ENCODE measurements at places on chromosomes 16 and 17. TPM values are rescaled to one million over a fixed set of nuclear protein-coding genes. Genes with fewer than 3 reads are reported as not detected.

Gene SHMT1
- 15.7 TPM for polyA plus RNA-seq

DNA sequence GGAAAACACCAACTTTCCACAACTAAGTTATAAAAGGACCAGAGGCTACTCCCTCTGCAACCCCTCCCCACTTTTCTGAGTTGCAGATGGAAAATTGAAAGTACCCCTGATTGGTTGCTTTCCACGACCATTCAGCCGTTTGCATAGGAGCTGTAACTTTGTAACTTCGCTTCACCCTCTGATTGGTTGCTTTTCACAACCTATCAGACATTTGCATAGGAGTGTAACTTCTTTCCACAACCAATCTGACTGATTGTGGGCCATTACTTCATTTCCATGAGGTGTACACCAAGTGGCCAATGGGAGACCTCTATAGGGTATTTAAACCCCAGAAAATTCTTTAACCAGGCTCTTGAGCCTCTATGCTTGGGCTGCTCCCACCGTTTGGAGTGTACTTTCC lies 644.1 kb downstream of the WWOX start:
- no peak overlapping the region for H3K4me3 ChIP-seq
- peaks cover 4% of the 10 kb centered on the region for H3K4me1 ChIP-seq
- no peaks in the 10 kb centered on the region for H3K27me3 ChIP-seq

Gene SLC2A4
- not detected for polyA plus RNA-seq

GRCh38 chr16:31400191-31400590 lies 7.1 kb downstream of the ITGAD start:
- H3K27me3 ChIP-seq, result no peaks in the 10 kb centered on the region
- H3K36me3 ChIP-seq, result no peaks in the 10 kb centered on the region
- no peak overlapping the region for H3K4me3 ChIP-seq
- no peaks in the 10 kb centered on the region for H3K4me1 ChIP-seq

DNA sequence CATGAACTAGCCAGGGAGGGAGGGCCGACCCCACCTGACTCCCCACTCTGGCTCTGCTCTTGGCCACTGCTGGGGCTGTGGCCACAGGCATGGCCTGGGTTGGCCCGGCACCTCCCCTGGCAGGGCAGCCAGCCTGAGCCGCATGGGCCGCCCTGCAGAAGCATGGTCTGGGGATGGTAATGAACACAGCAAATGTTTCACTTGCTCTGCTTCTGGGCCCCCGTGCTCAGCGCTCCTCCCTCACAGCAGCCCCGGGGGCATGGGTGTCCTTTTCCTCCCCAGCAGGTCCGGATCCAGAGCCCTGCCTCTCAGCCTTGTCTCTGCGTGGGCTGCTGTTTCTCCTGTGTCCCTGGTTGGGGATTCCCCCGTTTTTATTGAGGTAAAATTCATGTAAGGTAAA lies 30.9 kb upstream of the KCNJ12 start:
- H3K4me1 ChIP-seq, result no peaks in the 10 kb centered on the region
- no peaks in the 10 kb centered on the region for H3K36me3 ChIP-seq

DNA sequence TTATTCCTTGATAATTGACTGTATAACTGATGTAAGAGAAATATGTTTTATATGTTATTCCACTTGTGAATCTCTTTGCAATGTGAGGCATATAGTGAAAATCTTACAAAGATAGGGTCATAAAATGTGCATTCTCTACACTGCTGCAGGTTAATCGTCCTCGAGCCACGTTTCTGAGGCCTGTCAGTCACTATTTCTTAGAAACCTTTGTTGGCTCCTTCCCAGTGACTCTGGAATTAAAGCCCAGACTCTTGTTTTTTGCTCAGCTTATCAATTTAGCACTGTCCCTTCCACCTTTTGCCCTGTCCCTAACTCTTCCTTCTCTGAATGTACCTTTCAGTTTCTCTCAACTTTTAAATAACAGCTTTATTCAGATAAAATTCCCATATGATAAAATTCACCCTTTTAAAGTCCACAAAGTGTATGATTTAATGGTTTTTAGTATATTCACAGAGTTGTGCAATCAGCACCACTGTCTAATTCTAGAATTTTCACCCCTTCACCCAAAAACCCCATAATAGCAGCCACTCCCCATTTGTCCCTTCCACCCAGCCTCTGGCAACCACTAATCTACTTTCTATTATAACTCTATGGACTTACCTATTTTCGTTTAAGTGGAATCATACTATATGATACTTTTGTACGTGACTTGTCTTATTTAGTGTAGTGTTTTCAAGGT lies 8.6 kb downstream of the TNRC6A start:
- H3K36me3 ChIP-seq, result peaks cover 5% of the 10 kb centered on the region
- H3K27me3 ChIP-seq, result no peaks in the 10 kb centered on the region
- no peak overlapping the region for H3K4me3 ChIP-seq
- no peak overlapping the region for H3K27ac ChIP-seq
- DNase-seq, result no peak

GRCh38 chr16:55273959-55274358 lies 50.0 kb upstream of the IRX6 start:
- no peaks in the 10 kb centered on the region for H3K27me3 ChIP-seq
- H3K4me3 ChIP-seq, result no peak overlapping the region
- no peaks in the 10 kb centered on the region for H3K36me3 ChIP-seq

Gene CDR2L
- polyA plus RNA-seq, result 9.3 TPM

Gene IGSF6
- polyA plus RNA-seq, result not detected

Gene ZBTB4
- polyA plus RNA-seq, result 20.9 TPM

- peaks cover 5% of the 10 kb centered on the region for H3K36me3 ChIP-seq
- no peak for DNase-seq
These were observed 5.4 kb downstream of the GINS2 start for GRCh38 chr16:85683363-85683762.

DNA sequence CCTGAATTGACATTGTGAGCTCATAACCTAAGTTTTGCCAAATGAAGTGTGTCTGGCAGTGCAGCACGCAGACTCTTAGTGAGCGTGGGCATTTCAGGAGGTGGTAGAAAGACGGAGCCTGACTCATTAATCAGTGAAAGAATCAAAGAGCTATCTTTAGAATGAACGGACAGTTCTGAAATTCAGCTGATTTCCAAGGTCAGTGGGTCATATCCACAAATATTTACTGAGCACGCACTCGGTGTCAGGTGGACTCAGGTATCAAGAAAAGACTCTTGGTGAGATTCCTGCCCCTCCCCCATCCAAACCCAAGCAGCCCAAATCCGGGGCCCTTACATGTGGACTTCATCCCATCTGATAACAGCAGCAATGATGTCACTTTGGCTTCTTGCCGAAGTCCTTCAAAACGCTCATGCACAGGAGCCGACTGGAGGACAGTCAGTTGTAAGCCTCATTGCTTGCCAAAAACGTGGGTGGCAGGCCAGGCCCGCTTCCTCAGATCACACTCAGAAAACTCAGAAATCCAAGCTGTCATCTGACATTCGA lies 185.8 kb downstream of the HS3ST3A1 start:
- no peaks in the 10 kb centered on the region for H3K36me3 ChIP-seq
- no peak for DNase-seq
- no peaks in the 10 kb centered on the region for H3K4me1 ChIP-seq
- no peaks in the 10 kb centered on the region for H3K27me3 ChIP-seq

DNA sequence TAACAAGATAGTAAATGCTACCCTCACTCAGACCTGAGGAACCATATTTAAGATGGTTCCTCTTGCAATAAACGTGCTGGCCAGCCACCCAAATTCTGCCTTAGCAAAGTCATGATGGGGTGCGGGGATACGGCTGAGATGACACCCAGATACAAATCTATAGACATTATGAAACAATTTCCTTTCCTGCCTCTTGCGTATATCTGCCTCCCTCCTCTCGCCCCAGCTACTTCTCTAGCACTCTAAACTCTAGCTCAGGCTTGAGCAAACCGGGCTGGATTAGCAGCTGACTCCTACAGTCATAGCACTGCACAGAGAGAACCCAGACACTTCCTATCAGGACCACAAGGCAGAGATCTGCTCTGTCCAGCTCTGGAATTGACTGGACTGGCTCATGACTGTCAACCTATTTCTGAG lies 22.3 kb downstream of the CD300LF start:
- H3K4me3 ChIP-seq, result no peak overlapping the region
- H3K4me1 ChIP-seq, result no peaks in the 10 kb centered on the region
- H3K27me3 ChIP-seq, result peaks cover 11% of the 10 kb centered on the region
- DNase-seq, result no peak
- H3K27ac ChIP-seq, result no peak overlapping the region

Gene ANKS3
- 14.7 TPM for polyA plus RNA-seq

DNA sequence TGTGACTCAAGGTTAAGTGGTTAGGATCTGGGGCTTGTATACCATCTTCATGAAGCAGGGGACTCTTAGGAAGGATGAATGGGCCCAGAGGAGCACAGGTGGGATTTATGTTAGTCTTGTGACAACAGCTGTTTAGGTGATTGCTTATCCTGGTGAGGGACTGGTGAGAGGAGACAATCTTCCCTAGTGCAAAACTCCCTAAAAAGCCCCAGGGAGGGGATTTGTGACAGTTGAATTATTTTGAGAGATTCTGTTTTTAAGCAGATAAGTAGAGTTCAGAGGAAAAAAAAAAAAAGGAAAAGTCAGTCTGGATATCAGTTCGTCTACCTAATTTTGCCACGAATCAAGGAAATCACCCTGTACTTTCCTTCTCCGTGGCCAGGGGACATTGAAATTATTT lies 35.1 kb upstream of the SEC14L1 start:
- no peak for DNase-seq
- H3K4me3 ChIP-seq, result no peak overlapping the region

DNA sequence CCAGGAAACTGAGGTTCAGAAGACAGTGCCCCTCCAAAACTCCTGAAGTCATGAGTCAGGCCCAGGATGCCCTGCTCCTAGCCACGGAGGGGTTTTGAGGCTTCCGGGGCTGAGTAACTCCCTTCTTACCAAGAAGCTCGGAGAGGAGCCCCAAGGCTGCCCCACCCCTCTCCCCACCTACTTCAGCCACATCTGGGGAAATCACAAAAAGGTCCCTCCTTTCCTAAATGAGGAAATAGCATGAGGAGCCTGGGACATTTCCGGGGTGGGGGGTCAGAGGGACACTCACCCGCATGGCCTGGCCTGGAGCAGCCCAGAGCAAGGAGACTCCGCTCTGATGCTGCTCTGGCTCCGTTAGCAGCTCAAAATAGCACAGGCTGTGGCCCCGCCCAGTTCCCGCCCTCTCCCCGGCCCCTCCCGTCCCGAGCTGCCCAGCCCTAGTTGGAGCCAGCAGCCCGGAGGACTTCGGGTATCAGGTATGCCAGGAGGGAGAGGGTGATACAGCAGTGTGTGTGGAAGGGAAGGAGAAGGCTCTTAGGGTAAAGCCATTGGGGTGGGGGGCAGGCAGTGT lies 40.1 kb downstream of the MYO18A start:
- H3K27ac ChIP-seq, result peak overlapping the region; percentile 63
- peaks cover 29% of the 10 kb centered on the region for H3K36me3 ChIP-seq
- no peak overlapping the region for H3K4me3 ChIP-seq
- DNase-seq, result no peak

DNA sequence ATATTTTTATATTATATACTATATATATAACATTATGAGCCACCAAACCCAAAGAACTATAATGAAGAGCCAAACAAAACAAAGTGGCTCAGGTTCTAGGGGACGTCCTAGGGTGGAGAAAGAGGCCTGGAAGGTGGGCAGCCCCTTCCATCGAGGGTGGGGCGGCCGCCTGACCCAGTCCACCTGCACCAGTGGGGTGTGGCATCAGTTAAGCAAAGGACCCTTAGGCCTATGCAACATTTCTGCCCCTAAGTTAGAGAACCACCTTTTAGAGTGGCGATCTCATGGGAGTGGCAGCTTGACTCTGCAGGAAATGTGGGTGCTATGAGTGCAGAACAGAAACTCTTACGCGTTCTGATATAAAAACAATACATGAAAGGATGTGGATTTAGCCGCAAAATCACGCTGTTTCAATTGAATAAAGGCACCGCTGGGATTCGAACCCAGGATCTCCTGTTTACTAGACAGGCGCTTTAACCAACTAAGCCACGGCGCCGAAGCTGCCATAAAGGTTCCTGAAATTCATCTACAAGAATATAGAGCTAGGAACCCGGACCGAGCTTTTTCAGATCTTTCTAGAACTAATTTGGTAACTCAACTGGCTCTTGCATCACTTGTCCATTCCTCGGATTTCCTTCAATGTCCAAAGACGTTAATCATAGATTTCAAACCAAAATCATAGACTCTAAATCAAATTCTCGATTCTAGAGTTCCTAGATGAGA lies 15.6 kb upstream of the AURKB start:
- H3K4me1 ChIP-seq, result peaks cover 20% of the 10 kb centered on the region
- H3K36me3 ChIP-seq, result peaks cover 18% of the 10 kb centered on the region
- no peak overlapping the region for H3K4me3 ChIP-seq

Gene GPR139
- not detected for polyA plus RNA-seq

- no peak for DNase-seq
- H3K4me3 ChIP-seq, result no peak overlapping the region
- peak overlapping the region; percentile 30 for H3K27ac ChIP-seq
- H3K36me3 ChIP-seq, result no peaks in the 10 kb centered on the region
- H3K4me1 ChIP-seq, result peaks cover 23% of the 10 kb centered on the region
- no peaks in the 10 kb centered on the region for H3K27me3 ChIP-seq
These were observed 1.4 kb upstream of the WWOX start for GRCh38 chr16:78098087-78098486.

- no peaks in the 10 kb centered on the region for H3K4me1 ChIP-seq
- no peaks in the 10 kb centered on the region for H3K36me3 ChIP-seq
- H3K27ac ChIP-seq, result no peak overlapping the region
- DNase-seq, result no peak
These were observed 77.9 kb downstream of the MAP2K4 start for GRCh38 chr17:12098568-12098967.

Gene WSCD1
- polyA plus RNA-seq, result not detected

Gene WFIKKN2
- polyA plus RNA-seq, result not detected

GRCh38 chr17:77320044-77320440 lies 179.3 kb downstream of the SEC14L1 start:
- peaks cover 82% of the 10 kb centered on the region for H3K4me1 ChIP-seq
- peak overlapping the region; percentile 95 for H3K27ac ChIP-seq
- H3K4me3 ChIP-seq, result peak overlapping the region; percentile 81
- H3K27me3 ChIP-seq, result no peaks in the 10 kb centered on the region
